ENCODE measurements at places on chromosomes 7 and 10. TPM values are rescaled to one million over a fixed set of nuclear protein-coding genes. Genes with fewer than 3 reads are reported as not detected.

DNA sequence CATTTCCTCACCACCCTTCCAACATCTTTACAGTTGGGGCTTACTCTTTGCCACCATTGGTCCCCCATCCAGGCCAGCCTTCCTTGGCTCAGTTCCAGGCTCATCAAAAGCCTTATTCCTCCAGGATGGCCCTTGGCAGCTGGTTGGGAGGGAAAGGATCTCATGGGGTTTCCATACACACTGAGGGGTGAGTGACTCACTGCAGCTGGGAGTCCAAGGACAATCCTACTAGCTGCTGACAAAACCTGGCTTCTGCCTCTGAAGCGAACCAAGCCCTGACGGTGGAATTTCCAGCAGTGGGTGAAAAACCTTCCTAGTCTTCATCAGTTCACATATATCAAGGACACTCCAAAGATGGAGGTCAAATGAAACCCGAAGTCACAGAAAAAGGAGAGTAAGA is 22.9 kb downstream of the CRHR2 start:
- DNase-seq, result no peak

DNA sequence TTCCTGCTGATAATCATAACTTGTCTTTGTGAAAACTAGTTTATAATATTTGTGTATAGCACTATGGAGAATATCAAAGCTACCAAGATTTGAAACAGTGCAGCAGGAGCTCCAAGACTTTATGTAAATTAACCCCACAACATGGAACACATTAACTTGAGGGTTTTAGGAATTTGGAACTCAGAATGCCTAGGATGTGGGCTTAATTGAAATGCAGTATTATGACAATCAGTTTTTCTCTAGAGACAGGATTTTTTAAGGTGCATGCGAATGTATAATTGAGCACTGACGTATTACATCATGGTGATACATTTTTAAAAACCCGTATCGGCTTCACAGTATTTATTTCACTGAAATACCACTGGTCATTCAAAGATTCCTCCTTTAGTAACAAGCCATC is 313.1 kb upstream of the DGKB start:
- no peak for DNase-seq

Gene CLRN3
- polyA plus RNA-seq, result 0.15 TPM

DNA sequence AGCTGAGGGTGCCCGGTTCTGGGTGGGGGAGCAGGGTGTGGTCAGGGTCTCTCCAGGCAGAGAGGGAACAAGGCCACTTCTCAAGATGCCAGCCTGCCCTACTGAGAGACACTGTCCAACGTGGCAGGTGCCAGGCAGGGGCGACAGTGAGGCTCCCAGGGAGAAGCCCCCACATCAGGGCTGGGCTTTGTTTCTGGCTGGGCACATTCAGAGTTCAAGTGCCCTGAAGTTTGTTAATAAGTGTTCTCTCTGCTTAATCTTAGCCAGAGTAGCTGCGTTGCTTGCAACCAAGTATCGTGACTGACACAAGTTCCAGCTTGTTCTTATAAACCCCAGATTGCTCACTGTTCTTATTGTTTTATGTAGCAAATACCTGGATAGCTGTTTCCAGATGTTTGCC is 21.8 kb downstream of the FOXL3 start:
- DNase-seq, result no peak

DNA sequence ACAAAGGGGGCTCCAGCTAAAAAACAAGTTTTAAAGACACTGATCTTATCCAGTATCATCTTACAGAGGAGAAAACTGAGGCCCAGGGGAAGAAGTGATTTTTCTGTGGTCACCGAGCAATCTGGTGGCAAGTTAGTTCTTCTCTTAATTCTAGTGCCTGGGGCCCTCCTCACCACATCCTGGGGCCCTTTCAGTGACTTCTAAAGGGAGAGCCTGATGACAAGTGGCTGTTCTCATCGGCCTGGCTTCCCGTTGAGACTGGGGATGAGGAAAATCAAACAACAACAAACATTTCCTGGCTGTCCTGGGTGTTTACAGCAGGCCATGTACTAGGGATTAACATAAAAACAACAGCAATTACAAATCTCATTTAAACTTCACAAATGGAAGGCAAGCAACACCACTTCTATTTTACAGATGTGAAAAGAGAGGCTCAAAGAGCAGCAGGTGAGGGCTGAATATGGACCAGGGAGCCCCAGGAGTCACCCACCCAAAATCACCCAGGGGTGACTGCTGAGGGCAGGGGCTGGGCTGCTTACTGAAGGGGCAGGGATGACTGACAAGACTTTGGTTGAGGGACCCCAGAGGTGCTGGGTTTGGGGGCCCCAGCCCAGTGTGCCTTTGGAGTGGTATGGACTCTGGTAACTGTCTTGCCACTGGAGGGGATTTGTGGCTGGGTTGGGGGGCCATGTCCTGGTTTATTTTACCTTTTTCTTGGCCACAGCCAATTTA is 24.7 kb upstream of the MTPAP start:
- DNase-seq, result no peak

DNA sequence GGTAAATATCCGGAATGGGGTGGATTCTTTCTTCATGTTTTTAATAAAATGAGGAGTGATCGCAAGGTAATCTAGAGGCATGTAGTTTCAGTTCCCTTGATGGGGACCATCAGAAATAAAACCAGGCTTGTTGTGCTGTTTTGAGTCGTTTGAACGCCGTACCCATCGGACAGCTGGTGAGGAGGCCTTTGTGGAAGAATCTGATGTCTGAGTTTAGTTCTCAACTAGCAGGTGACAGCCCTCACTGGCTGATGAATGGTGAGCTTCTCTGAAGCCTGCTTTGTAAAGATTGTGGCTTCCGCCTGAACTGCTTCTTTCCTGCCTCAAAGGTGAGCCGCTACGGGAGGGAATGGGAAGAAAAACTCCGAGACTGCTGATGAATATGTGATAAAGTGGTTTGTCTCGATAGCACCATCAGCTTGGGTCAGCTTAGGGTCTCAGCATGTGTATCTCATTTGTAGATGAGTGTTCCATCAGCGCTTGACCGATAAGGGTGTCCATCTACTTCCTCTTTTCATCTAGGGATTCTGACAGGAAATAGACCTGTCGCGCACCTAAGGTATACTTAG is 977 bp downstream of the TMEM248 start:
- DNase-seq, result no peak

GRCh38 chr10:51602326-51602725 is 97.1 kb downstream of the CSTF2T start:
- no peak for DNase-seq

DNA sequence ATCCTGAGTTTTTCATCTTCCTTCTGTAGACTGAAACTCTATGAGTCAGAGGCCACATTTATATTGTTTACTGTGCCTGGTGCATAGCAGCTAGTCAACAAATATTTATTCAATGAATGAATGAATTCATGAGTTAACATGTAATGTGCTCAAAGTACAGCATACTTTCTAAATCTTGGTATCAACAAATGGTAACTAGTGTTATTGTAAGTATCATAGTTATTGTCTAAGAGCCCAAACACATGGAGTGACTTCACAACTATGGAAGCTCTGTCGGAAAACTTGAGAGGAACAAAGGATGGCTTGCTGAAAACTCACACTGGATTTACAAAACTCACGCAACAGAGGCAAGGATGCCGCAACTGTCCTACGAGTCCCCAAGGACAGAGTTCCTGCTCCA is 35.9 kb downstream of the DENND2A start:
- DNase-seq, result no peak

- DNase-seq, result no peak
Measured at GRCh38 chr7:15603124-15603523, 41.3 kb upstream of the AGMO start.

- DNase-seq, result no peak
Measured at GRCh38 chr10:33643042-33643441, 308.6 kb upstream of the NRP1 start.

- no peak for DNase-seq
Measured at GRCh38 chr7:66238773-66239466, 33.8 kb downstream of the TPST1 start.

DNA sequence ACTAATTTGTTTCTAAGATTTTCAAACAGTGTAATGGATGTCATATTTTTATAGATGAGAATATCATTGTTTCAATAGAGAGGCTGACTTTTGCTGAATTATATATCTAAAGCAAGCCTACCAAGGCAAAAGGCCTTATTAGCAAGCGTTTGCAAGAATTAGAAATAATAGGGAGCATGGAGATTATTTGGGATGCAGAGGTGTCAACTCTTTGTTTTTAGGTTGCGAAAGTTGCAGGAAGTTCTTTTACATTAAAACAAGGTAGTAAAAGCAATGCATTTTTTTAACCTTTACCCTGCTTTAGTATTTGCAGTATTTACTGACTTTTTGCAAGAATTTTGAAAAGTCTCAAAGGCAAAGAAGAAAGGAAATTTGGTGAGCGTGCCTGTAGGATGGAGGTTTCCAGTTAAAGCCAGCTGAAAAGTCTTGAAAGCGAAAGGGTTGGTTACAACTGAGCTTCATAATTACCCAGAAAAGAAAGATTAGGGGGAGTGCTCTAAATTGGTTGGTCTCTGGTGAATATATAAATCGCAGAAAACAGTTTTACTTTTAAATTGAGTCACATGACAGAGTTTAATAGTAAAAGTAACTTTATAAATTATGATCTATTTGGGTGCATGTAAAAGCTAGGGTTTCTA is 81.6 kb downstream of the MKLN1 start:
- no peak for DNase-seq

- no peak for DNase-seq
Measured at GRCh38 chr10:104253106-104253505, 1.6 kb upstream of the GSTO1 start.

DNA sequence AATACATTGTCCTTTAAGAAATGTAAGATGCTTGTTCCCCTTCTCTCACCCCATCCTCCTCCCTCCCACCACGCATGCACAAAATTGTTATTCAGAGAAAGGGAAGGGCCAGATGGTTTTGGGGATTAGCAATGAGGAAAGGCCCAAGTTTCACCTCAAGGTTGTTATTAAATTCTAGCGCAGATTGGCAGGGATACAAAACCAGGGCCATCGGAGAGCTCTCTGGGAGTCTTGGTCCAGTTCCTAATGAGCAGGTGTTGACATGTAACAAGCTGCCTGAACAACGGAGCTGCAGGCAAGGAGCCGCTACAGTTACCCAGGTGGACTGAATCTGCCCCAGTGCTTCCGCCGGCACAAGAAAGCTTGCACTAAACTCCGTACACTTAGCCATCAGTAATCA is 9.7 kb upstream of the ANK3 start:
- no peak for DNase-seq

DNA sequence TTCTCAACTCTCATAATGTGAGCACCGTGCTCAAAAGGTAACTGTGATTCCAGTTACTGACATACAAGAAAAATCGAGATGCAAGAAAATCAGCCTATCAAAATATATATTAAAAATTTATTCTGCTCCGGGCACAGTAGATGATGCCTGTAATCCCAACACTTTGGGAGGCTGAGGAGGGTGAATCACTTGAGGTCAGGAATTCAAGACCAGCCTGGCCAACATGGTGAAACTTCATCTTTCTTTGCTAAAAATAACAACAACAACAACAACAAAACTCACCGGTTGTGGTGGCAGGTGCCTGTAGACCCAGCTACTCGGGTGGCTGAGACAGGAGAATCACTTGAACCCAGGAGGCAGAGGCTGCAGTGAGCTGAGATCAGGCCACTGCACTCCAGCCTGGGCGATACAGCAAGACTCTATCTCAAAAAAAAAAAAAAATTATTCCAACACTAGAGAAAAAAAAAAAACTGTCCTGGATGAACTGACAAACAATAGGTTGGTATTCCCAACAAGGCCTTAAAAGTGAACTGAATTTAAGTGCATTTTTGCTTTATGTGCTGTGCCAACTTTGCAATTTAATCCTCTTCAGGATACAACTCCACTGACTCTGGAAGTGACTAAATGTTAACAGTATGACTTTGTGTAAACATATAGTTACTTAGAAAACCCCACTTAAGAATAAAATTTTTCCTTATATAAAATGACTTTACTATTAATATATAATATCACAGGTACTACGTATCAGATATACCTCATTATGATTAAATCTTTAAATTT is 51.1 kb downstream of the JMJD1C start:
- DNase-seq, result no peak

GRCh38 chr7:15197042-15197977 is 294.8 kb upstream of the DGKB start:
- DNase-seq, result no peak

DNA sequence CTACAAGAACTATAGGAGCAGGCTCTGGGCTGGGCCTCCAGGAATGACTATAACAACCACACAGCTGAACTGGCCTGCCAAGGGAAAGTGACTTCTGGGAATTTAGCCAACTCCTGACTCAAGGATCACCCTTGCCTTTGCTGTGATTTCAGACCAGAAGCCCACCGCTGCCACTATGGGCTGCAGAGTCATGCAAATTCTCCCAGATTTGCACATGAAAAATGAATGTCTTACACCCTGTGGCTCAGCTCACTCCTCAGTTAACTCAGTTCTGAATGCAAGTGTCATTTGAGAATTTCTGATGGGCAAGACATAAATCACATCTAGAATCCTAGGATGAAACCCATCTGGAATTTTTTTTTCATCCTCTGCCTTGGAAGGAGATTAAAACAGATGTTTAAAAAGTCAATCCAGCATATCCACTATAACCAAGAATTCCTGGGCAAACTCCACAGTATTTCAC is 186.5 kb upstream of the BET1 start:
- peak; percentile 57 for DNase-seq

GRCh38 chr10:49615213-49615612 is 1.4 kb downstream of the CHAT start:
- no peak for DNase-seq

- peak; percentile 51 for DNase-seq
Measured at GRCh38 chr7:127347567-127348246, 44.8 kb downstream of the ZNF800 start.

Gene INHBA
- polyA plus RNA-seq, result 1.0 TPM

DNA sequence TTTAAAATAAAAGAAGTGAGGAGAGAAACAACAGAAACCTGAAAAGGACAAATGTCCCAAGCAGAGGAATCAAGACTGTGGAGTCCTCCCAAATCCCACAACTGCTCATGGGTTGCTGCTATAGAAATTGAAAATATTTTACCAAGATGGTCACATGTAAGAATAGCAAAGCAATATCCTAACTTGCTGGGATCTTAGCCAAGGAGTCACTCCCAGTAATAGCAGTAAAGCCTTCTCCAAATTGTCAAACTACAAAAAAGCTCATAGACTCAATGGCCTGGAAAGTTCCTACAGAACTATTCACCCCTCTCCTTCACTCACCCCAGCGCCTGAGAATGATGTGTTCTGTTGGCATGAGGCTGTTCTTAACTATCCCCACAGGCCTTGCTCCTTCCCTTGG is 186.5 kb downstream of the ELMO1 start:
- DNase-seq, result no peak

Gene DGKB
- 0.25 TPM for polyA plus RNA-seq

Gene ELAPOR2
- 33.6 TPM for polyA plus RNA-seq

Data from right lung (tissue), 10 donors.